ENCODE measurements at places on chromosomes 2 and 18. TPM values are rescaled to one million over a fixed set of nuclear protein-coding genes. Genes with fewer than 3 reads are reported as not detected.
A peak's percentile ranks its signal among the peaks of the same experiment; 100 is the strongest.

Gene RMDN2
- total RNA-seq = 9.6 TPM

DNA sequence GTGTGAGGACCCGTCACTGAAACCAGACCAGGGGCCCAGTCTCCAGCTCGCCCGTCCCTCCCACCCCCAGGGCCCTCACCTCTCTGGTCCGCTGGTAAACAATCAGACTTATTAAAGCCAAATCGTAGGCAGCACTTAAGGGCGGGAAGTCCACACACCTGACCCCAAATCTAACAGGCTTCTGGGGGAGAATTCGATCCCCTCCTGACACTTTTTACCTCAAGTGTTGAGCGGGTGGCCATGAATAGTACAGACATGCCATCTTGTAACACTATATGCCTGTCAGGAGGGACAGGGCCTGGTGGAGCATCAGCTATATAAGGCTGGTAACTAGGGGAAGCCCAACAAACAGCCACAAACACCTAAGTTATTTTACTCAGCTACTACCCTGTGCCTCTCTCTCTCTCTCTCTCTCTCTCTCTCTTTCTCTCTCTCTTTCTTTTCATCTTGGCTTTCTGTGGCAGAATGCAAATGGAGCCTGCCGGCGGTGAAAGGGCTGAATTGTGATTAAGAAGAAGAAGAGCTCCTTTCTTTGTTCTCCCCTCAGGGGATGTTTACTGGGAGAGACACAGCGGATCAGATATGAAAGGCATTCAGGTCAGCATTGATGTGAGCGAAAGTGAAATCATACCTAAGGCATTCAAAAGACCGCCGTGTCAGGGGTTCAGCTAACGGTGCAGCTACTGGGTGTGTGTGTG, 9.5 kb downstream of the ZEB2 start:
- no peak for DNase-seq

Gene SCYGR4
- total RNA-seq = not detected

Gene STARD6
- total RNA-seq = not detected

GRCh38 chr2:232372231-232373208, 6.0 kb upstream of the ALPP start:
- no peak for DNase-seq

Gene TCF23
- not detected for total RNA-seq

DNA sequence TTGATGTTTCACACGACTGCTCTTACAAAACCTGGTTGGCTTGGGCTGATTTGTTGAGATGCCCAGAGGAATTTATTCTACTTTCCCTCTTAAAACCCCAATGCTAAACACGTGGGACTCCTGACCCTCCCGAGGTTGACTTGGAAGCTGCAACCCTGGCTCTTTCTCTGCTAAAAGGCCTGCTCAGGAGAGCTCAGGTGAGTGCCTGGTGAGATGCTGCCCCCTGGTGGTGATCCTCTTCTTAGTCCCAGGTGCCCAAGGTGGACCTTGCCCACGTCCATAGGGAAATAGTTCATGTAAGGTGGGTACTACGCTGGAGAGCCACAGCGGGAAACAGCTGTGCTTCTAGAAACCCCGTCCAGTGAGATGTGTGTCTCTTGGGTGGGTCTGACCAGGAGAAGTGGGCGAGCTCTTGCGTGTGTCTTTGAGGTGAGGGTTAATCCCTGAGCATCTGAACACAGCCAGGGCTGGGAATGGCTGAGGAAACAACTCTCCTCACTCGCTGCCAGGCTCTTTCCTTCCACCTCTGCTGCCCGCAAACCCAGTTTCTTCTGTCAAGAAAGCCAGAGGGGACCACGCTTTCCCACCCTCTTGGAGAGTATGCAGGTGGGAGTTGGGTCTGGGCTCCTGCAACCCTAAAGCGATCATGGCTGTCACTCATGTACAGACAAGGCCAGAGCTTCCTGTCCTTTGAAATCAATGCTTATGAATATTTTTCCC, 25.5 kb upstream of the PXDN start:
- peak; percentile 44 for DNase-seq

- no peak for DNase-seq
These were observed 269.4 kb upstream of the CCDC68 start for GRCh38 chr18:55228707-55229106.

- no peak for DNase-seq
These were observed 49.2 kb upstream of the DAPL1 start for GRCh38 chr2:158745866-158746382.

- no peak for DNase-seq
These were observed 67.5 kb upstream of the MBOAT2 start for GRCh38 chr2:9071032-9071431.

Gene ZC3H15
- 50.7 TPM for total RNA-seq

GRCh38 chr2:200609028-200609614, 23.3 kb downstream of the AOX1 start:
- peak; percentile 53 for DNase-seq

Gene DAPL1
- total RNA-seq = not detected

DNA sequence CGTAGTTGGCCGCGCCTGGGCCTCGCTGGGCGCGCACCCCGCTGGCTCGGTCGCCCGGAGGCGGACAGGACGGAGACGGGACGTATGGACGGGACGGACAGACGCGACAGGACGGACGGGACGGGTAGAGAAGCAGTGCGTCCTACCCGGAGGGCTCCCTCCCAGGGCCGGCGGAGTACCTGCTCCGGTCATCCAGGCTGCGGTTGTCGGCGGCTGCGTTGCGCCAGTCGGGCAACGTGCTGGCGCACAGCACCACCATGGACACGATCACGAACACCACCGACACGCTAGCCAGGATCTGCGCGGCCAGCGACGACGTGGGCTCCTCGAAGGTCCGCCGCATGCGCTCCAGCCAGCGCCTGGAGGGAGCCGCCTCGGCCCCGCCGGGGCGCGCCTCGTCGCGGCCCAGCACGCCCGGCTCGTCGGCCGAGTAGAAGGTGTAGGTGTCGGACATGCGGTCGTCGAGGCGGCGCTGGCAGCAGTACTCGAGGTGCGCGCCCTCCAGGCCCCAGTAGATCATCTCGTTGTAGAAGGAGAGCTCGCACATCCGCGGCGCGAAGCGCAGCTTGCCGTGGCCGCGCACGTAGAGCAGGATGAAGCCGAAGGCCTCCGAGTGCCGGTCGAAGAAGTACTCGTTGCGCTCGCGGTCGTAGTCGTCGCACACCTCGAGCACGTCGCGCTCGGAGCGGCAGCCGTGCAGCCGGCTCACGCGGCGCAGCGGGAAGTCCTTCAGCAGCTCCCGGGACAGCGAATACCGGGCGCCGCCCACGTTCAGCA, 903 bp downstream of the KCNG3 start:
- no peak for DNase-seq

DNA sequence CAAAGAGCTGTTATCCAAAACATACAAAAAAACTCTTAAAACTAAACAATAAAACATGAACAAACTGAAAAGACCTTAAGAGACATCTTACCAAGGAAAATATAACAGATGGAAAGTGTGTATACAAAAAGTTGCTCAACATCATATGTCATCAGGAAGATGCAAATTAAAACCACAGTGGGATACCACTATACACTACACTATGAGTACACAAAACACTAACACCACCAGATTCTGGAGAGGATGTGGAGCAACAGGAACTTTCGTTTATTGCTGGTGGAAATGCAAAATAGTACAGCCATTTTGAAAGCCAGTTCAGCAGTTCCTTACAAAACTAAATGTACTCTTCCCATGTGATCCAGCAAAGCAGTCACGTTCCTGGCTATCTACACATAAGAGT, 221.4 kb downstream of the CMPK2 start:
- DNase-seq = no peak

Gene FBXO41
- total RNA-seq = 7.2 TPM

Gene IL36A
- not detected for total RNA-seq
